ENCODE measurements at places on chromosomes 3 and 15.

GRCh38 chr15:27670486-27671209 is 428.5 kb downstream of the OCA2 start:
- DNase-seq: no peak

GRCh38 chr15:69088300-69088965 is 72.0 kb upstream of the GLCE start:
- DNase-seq: no peak

DNA sequence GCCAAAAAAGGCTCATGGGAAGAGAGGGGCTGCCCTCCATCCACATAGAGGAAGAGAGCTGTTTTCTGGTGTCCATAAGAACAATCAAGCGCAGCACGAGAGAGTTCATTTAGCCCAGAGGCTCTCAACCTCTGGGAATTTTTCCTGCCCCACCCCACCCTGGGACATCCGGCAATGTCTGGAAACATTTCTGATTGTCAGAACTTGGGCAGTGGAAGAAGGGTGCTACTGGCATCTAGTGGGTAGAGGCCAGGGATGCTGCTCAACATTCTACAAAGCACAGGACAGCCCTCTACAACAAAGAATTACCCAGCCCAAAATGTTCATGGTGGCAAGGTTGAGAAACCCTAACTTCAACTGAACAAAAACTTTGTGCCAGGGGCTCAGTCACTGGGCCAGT is 92.9 kb downstream of the RAB11A start:
- no peak for DNase-seq

DNA sequence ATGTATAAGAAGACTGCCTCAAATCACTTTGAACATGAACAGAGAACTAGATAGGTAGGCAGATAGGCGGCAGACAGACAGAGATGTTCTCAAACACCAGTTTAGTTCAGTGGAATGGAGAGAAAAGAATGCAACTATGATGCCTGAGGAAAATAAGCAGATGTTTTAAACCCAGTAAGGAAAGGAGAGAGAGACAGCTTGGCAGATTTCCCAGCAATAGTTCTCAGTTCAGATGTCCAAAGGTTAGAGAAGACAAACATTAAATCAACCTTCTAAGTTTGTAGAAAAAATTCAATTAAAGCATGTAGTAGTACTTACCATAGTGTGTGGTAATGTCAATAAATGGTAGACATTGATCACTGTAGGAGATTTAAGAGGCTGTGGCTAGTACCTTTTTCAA is 209.6 kb upstream of the PFN2 start:
- no peak for DNase-seq

DNA sequence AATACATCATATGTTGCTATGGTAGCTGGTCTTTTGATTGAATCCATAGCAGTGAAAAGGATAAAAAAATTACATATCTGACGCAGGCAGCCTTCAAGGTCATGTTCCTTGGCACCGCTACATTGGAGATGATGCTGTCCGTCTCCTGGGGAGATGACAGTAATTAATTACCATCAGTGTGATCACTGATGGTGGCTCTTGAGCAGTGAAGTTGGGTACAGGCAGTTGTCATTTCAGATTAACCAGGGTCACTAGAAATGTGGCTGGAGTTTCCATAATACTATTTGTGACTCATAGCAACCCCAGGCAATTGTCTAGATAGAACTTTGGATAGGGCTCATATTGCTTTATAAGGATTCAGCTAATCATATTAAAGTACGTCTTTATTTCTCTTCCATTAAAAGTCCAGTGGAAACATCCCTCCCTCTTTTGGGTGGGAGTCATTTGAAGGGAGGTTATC is 136.3 kb downstream of the THSD4 start:
- DNase-seq: no peak

DNA sequence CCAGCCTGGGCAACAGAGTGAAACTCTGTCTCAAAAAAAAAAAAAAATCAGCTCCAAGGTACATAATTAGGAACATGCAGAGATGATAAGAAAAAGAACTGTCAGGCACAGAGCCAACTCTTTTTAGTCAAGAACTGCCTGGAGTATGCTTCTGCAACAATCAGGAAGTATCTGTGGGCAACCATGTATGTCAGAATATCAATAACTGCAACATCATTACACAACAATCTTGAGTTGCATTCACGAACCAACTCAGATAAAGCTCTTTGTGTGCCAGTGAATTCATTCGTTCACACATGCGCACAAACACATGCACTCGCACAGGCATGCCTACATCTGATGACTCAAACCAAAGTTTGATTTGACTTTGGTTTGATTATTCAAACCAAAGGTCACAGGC is 32.1 kb downstream of the EFHB start:
- no peak for DNase-seq

DNA sequence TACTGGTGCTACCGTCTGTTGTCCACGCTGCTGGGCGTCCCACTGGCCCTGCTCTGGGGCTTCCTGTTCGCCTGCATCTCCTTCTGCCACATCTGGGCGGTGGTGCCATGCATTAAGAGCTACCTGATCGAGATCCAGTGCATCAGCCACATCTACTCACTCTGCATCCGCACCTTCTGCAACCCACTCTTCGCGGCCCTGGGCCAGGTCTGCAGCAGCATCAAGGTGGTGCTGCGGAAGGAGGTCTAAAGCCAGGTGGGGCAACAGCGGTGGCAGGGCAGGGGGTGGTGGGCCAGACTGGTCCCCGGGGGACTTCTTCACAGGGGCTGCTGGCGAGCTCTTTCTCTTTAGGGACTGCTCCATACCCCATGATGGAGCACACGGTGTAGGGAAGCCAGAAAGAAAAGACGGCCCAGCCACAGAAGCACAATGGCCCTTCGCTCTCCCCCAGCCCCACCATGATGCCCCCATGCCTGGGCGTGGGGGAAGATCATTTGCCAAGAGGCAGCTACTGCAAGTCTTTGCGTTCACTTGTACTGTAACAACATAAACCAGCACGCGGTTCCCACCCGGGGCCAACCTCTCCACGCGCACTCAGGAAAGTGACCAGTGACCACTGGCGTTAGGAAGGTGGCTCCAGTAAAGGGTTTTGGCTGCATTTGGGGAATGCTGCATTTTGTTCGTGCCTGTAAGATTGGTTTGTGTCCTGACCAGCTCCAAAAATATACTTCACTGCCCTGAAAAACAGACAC is 12.2 kb downstream of the CAV3 start:
- DNase-seq: no peak

DNA sequence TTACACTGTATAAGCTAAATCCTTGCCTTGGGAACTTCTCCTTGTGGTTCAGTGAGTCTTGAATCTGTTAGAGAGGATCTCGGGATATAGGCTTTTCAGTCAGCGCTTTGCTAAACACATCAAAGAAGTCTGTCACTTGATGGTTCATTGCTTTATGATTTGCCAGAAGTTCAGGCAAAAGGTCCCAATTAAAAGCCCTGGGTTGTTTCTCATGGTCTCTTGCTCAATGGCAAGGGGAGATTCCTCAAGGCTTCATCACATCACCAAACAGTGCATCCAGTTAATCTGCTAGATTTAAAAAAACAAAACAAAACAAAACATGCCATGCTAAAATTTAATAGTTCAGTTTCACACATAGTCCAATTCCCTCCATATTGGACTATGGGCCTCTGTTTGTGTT is 114.8 kb downstream of the FILIP1L start:
- no peak for DNase-seq

GRCh38 chr3:2727610-2728318 is 382.4 kb downstream of the IL5RA start:
- no peak for DNase-seq

DNA sequence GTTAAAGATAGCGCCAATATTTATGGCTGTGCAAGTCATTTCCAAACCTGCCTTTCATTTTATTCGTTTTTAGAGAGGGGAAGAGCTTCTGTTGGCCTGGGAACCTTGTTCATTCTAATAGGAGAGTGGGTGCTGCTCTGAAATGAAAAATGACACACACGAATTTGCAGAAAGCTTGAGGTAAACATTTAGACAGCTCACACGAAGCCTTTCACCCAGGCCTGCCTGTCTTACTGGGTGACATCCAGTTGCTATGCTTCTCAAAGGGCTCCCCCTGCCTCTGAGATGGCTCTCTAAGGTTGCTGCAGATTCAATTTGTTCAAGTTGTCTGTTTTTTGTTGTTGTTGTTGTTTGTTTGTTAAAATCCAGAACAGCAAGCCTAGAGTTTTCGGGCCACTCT is 18.2 kb downstream of the PEX5L start:
- DNase-seq: peak; percentile 57

DNA sequence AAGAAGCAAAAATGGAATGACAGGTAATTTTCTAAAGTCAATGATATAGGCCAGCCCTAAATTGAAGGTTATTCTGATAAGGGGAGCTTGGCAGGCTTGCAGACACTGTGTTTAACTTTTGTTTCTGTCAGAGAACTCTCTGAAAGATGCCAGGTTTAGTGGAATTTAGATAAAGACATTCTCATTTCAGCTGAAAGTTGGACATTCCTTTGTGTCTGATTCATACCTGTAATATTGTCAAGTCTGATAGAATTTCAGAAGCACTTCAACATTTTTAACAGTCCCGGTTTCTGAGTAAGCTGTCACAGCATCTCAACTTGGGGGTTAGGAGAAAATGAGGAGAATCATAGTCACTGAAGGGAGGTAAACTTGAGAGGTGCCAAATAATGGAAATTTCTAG is 84.0 kb downstream of the DIPK2A start:
- DNase-seq: no peak

GRCh38 chr3:188542196-188542595 is 388.2 kb downstream of the LPP start:
- DNase-seq: no peak

GRCh38 chr15:42984493-42985034 is 64.0 kb upstream of the TTBK2 start:
- DNase-seq: no peak

GRCh38 chr3:186653080-186653707 is 12.6 kb upstream of the HRG start:
- DNase-seq: no peak

DNA sequence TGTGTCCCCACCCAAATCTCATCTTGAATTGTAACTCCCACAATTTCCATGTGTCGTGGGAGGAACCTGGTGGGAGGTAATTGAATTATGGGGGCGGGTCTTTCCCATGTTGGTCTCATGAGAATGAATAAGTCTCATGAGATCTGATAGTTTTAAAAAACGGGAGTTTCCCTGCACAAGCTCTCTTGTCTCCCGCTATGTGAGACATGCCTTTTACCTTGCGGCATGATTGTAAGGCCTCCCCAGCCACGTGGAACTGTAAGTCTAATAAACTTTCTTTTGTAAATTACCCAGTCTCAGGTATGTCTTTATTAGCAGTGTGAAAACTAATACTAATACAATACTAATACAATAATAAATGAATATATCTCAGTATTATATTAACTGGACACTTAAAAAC is 9.9 kb upstream of the YEATS2 start:
- DNase-seq: no peak

GRCh38 chr15:70286113-70286806 is 188.5 kb upstream of the TLE3 start:
- no peak for DNase-seq

DNA sequence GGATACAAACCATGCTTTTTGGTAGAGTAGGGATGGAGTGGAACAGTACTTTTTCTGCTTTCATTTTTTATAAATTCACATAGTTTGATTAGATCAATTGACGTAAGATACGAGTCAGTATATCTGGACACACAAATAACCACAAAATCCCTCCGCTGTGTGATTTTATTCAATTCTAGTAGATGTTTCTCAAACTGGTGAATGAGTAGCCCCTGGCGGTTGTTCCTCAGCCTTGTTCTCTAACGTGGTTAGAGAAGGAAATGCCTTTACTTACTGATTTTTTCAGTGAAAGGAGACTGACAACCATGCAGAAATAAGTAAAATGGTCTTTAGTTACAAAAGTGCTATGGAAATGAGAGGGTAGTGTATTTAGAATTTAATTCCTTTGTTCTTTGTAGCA is 161.0 kb downstream of the TCF12 start:
- DNase-seq: peak; percentile 28

GRCh38 chr15:87967951-87968350 is 288.6 kb downstream of the NTRK3 start:
- no peak for DNase-seq

DNA sequence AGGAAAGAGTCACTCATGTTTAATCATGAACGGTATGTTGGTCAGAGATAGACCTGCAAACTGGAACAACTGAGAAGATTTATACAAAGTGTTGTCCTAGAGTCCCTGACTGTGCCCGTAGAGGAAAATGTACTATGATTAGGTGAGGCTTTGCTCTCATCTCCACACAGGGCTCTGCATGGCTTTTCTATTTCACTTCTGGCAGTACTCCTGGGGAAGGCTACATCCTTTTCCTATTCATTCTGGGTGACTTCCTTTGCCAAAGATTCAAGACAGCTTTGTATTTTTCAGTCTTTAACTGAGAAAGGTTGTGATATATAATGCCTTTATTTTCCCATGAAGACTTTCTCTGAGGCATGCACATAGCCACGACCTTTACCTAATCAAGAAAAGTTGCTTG is 414.7 kb downstream of the ZBTB20 start:
- DNase-seq: no peak

DNA sequence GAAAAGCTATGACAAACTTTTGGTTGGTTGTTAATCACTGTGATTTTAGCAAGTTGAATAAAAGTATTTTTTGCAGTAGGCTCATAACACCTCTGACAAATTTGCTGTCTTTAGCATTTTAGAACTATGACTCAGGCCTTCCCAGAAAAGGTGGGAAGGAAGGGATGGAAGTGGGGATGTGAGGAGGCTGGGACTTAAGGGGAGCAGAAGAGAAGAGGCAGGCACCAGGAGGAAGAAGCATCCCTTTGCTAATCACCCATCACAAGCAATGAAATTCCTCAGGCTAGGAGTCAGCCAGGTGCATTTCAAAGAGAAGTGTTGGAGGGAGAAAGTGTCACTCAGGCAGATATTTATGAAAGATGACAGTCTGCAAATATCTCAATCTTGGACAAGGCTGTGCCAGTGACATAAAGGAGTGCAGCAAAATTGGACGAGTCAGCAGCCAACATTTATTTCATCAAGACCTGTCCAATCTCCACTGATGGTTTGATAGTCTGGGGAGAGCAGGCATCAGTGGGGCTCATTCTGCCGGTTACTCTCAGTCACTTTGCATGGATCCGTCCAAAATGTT is 337.3 kb upstream of the ARRDC4 start:
- DNase-seq: no peak

DNA sequence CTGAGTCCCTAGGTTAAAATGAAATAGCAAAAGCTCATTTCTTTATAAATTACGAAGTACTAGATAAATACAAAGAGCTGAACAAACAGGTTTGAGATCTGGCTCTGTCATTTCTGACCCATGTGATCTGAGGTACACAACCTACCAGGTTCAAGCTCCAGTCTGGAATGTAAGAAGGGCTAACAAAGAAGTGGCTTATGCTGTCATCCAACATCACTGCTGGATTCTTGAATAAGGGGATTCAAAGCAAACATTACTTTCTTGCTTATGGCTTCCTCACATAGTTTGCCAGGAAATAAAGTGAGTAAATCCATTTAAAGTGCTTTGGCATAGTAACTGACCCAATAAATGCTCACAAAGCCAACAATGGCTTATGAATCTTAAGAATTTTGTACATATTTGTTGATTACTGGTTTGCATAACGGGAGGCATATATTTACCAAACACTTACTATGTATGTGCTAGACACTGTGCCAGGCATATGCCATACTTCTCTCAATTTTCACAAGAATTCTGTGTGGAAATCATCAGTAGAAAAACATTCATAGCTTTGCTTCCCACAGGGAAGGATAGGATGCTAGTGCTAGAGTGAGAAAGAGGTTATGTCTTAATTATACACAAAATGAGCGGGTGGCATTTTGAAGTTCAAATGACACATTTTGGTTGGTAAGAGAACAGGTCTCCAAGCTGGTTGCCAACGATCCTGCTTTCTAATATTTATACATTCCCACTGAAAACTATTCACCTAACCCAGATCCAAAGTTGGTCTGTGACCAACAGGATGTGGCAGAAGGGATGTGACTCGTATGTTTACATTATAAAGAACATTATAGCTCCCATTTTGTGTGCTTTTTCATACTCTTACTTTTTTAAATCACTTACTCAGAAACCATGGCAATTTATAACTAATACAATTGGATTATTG is 38.7 kb upstream of the CSPG5 start:
- DNase-seq: no peak

Measured in substantia nigra (tissue), 51 donors.